ENCODE measurements at places on chromosomes 6 and 20.
A peak's percentile ranks its signal among the peaks of the same experiment; 100 is the strongest.

GRCh38 chr6:132648356-132648755 lies 10.6 kb downstream of the TAAR1 start:
- peak; percentile 22 for DNase-seq

DNA sequence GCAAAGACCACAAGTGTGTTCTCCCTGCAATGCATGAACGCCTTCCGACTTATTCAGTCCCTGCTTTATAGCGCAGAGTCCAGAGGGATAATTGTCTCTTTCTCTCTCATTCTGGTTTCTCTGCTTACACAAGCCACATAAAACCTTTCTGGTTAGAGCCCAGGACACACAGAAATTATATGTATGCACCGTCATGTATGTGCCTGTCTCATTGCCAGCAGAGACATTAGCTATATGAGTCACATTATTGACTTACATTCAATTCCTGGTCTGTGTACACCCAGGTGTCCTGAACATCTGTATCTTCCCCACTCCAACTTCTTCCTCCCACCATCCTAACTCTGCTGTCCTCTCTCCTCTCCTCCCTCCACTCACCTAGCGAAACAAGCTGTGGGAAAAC lies 44.0 kb downstream of the LRFN2 start:
- no peak for DNase-seq

DNA sequence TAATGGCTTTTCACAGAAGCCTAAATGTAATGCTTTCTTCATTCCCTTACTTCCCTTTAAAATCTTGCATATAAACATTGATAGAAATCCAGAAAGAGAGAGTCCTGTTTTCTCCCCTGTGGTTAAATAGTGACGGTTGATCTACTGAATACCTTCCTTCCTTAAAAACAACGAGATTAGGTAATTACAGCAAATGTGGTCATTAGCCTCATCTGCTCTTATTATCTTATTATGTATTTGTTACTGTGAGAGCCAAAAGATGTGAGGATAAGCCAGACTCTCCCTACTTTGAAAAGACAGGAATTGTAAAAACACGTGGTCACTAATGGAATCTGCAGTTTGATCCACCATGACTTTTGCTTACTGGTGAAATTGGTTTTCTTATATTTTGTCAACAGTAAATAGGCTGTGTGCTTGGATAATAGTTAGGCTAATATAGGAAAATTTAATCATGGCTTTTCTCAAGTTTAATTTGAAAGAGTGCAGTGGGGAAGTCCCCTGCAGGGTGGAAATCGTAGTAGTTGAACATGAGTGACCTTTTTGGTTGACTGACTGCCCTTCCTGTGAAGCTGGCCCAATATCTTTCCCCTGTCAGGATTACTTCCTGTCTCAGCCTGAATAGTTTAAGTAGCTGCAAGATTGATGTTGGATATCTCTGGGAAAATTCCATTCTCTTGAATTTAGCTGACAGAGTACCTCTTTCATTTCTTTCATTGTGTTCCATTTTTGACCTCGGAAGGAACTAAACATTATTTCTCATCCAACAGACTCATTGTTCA lies 62.8 kb downstream of the JARID2 start:
- DNase-seq = no peak

DNA sequence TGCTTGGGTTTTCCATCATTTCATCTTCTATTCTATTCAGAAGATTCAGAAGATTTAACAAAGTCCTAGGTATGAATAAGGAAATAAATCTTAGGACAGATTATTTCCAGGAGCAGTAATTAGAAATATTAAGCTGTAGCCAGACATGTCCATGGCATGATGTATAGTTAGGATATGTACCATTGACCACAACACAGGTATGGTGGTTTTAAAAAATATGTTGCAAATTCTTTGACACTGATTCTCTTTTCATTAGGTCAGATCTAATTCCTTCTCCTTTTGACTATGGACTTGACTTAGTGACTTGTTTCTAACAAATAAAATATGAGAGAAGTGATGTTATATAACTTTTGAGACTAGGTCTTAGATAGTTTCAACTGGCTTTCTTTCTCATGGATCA lies 23.5 kb upstream of the PDE7B start:
- DNase-seq = no peak

GRCh38 chr6:167306401-167306998 lies 15.4 kb downstream of the UNC93A start:
- DNase-seq = peak; percentile 18

GRCh38 chr6:47034421-47034820 lies 7.7 kb downstream of the ADGRF1 start:
- no peak for DNase-seq

- DNase-seq = no peak
These were observed 80.2 kb downstream of the FAM50B start for GRCh38 chr6:3929281-3929798.

DNA sequence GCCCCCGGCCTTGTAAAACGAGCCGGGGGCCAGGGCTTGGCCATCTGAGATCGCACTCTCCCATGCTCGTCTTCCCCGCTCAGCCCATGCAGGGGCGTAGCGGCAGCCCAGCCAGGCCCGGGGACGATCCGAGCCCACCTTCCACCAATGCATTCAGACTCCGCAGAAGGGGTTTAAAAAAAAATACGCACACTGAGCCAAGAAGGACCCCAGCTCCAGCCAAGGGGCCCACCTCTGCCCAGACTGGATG lies 320 bp downstream of the GSTA4 start:
- DNase-seq = peak; percentile 13

- no peak for DNase-seq
These were observed 58.7 kb downstream of the SNX5 start for GRCh38 chr20:17909869-17910321.

Measured in Calu3 (cell line).